Stimulated activated CD4-positive, alpha-beta T cell treated with anti-CD3 and anti-CD28 coated beads, Interleukin-2, amount 100 ng/mL, for 24 hours (primary cell): ENCODE measurements at places on chromosomes 4 and X.

DNA sequence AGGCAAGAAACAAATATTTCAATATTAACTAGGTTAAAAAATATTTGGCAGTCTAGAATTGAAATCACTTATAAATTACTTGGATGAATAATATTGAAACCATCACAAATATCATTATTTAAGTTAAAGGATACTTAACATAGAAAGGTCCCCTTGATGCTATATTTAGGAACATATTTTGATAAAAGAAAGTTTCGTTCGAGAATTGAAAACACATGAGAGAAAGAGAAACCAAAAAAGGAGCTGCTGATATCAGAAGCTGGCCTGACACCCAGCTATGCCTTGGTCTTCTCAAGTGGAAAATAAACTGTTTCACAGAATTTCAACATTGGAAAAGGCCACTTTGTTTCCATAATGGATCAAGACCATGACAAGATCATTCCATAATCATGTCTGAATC, 762.4 kb downstream of the DMD start:
- DNase-seq: no peak

DNA sequence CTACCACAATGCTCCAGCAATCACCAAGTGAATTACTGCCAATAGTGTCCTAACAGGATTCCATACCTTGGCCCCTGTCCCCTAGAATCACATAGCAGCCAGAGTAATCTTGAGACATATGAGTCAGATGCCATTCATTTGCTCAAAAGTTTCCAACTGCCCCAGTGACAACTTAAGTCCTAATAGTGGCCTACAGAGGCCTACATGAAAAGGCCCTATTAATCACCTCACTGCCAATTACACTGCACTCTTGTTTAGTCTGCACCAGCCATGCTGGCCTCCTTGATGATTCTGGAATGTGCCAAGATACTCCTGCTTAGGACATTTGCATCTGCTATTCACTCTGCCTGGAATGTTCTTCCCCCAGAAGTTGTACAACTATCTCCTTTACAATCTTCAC, 130.7 kb downstream of the NR3C2 start:
- DNase-seq: no peak

- DNase-seq: peak; percentile 90
Observed at GRCh38 chrX:1246816-1247215, 21.8 kb upstream of the CSF2RA start.

GRCh38 chrX:140034916-140035315, 69.6 kb upstream of the CXorf66 start:
- DNase-seq: no peak

- no peak for DNase-seq
Observed at GRCh38 chr4:112885897-112886296, 163.6 kb upstream of the ANK2 start.

DNA sequence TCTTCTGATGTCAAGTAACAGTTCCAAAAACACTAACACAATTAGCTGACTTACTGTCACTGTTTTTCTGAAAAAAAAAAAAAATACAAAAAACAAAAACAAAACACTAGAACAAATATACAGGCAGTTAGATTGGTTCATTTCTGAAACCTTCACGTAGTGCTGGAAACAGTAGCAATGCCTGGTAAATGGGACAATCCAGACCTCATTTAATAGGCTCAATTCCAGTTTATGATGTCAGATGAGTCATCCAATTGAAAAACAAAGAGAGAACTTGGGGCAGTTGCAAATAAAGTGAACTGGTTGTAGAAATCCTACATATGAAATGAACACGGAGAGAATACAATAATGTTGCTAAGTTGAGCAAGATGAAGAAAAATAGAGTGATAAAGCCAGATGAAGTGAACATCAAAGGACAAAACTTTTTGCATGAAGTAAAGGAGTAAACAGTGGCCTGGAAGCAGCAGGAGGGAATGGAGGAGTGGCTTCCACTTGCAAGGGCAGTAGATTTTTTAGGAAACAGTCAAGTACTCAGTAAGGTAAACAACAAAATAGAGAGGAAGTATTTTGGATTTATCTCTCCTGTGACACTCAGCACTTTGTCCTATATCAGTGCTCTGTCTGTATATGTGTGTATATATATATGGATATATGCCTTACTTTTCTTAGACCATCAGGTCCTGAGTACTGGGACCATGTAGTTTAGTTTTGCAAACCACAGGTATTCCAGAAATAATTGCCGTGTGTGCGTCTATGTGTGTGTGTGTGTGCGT, 39.3 kb upstream of the MAGEA10 start:
- no peak for DNase-seq
